Activated T-cell treated with anti-CD3 and anti-CD28 coated beads for 1 hour (primary cell): ENCODE measurements at places on chromosomes 11 and 22.

DNA sequence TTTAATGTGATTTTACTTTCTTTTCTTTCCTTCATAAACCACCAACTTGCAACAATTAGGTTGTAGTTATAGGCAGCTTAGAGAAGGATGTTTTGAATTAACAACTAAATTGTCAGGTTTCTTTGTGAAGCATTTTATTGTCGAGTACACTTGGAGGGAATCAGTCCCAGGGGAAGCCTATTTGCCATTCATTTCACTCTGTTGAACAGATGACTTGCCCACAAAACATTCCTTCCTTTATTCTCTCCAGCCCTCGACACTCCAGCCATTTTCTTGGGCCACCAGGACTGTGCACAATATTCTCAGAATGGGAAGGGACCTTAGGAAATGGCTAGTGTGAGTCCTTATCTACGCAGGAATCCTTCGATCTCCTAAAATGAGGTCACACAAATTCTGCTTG is 620.6 kb downstream of the SOX6 start:
- no peak for DNase-seq

DNA sequence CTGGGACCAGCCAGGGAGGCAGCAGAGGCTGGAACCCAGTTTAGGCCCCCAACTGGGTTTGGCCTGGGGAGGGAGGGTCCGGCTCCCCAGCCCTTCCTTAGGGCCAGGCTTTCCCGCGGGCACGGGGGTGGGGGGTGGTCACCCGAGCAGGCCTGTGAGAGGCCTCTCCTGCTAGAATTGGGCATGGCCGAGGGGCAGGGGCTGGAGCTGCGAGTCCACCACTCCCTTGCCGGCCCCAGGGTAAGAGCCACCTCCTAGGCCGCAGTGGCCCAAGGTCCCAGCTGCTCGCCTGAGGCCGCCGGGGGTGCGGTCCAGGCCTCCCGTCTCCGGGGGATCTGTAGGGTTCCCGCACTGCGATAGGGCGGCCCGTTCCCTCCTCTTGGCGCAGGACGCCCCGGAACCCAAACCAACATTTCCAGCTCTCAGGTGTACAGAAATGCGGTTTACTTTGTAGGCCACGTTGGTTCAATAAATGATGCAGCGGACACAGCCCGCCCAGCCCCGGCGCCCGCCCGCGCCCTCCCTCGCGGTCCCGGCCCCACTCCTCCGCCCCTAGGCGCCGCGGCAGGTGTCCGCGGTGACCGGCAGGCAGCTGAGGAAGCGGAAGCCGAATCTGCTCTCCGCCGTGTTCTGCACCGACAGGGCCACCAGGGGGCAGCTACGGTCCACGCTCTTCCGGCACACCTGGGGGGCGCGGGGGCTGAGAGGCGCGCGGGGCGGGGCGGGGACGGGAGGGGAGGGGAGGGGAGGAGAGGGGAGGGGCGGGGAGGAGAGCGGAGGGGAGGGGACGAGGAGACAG is 5.9 kb downstream of the LMNTD2 start:
- peak; percentile 75 for DNase-seq

DNA sequence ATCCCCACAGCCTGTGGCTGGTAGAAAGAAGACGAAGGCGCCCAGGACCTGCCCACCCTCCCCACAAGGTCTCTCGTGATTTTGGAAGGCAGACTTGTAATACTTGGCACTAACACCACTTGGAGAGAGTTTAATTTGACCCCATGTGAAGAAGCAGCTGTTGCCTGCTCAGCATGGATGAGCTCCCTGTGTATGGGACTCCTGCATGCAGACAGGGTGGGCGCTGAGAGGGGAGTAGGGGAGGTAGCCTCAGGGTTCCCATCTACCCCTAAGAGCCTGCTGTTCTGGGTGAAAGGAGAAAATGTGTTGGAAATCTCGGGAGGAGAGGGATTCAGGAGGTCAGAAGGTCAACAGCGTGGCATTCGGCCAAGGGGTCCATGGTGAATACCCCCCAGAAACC is 625.9 kb downstream of the TBC1D22A start:
- DNase-seq: no peak

- DNase-seq: no peak
These were observed 60.4 kb upstream of the PAX6 start for GRCh38 chr11:31871310-31872075.

GRCh38 chr22:24112188-24112587 is 69.1 kb upstream of the SUSD2 start:
- DNase-seq: no peak

DNA sequence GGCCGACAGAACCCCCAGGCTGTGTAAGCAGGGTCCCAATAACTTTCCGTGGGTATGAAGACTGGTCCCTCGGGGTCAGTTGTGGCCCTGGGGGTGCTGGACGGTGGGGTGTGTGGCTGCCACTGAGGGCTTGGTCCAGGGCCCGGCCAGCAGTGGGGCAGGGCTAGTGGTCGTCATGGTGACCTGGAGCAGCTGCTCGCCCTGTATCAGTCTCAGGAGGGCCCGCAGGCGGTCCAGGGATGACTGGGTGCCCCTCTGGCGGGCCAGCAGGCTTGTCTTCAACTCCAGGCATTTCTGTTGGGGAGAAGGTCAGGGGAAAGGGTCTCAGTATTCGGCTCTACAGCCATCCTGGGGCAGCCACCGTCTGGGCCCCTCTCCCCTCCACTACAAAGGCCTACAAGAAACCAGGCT is 126.8 kb downstream of the PHF21B start:
- DNase-seq: no peak

DNA sequence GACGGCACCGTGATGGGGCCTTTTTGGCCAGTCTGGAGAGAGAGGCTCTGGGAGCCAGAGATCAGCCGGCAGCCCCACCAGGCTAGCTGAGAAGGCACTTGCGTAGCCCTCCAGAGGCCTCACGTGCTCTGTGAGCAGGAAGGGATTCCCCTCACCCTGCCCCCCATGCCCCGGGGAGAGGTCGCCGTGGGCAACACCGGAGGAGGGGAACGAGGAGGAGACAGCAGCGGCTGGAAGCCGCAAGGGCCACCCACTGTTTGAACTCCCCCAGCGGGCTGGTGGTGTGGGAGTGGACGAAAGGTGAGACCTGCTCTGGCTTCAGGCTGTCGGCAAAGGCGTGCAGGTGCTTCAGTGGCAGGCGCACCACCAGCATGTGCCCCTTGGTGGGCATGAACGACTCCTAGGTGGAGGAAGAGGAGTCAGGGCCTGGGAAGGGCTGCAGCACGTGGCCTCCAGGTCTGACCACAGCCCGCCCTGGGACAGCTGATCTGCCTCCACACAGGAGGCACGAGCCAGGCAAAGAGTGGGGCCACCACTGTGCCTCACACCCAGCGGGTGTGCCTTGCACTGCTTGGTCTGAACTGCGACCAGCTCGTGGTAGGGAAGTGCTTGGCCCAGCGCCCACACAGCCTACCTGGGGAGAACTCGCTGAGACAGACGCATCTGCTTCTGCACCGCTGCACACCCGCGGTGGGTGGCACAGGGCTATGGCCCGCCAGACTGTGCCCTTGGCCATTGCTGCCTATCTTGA is 99.9 kb downstream of the MED15 start:
- no peak for DNase-seq

DNA sequence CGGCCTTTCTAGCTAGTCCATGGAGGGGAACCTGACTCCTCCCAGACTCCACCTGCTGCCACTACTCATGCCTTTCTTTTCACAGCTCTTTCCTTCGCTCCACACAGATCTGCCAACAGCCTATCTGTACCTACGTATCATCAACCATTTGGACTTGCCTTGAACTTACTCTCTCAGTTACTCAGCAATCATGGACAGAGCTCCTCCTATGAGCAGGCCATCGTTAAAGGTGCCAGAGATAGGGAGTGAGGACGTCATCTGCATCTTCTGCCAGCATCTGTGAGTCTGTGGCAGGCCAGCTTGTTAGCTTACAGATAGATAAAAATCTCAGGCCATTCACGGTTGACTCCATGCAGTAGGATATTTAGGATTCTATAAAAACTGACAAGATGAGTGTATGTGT is 162.9 kb upstream of the ZBED5 start:
- DNase-seq: no peak

DNA sequence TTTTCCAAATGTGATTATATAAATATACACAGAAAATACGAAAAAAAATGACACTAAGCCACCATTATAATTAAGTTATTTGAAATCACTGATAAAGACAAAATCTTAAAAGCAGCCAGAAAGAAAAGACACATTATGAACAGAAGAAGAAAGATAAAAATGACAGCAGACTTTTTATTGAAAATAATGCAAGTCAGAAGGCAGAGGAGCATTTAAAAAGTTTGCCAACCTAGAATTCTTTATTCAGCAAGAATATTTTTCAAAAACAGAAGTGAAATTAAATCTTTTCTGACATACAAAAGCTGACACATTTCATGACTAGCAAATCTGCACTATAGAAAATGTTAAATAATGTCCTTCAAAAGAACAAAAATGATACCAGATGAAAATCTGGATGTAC is 77.8 kb downstream of the CD82 start:
- DNase-seq: no peak

- DNase-seq: no peak
These were observed 28.3 kb downstream of the NECTIN1 start for GRCh38 chr11:119700536-119701346.

- DNase-seq: no peak
These were observed 6.2 kb upstream of the MPEG1 start for GRCh38 chr11:59218893-59219292.

DNA sequence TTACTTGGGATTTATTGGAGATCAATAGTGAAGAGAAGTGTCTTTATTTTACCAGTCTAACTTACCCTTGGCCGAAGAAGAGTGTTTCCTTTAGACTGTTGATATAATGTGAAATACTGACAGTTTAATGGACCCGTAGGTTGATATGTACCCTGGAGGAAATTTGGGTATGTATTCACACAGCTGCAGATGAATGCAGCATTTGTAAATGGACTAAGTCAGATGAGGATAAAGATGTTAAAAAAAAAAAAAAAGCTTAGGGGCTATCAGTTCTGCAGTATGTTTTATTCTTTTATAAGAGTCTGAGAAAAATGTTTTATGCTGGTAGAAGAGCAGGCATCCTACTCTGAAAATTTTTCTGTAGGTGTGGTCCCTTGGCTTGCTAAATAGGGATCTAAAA is 2.7 kb downstream of the REXO2 start:
- no peak for DNase-seq

DNA sequence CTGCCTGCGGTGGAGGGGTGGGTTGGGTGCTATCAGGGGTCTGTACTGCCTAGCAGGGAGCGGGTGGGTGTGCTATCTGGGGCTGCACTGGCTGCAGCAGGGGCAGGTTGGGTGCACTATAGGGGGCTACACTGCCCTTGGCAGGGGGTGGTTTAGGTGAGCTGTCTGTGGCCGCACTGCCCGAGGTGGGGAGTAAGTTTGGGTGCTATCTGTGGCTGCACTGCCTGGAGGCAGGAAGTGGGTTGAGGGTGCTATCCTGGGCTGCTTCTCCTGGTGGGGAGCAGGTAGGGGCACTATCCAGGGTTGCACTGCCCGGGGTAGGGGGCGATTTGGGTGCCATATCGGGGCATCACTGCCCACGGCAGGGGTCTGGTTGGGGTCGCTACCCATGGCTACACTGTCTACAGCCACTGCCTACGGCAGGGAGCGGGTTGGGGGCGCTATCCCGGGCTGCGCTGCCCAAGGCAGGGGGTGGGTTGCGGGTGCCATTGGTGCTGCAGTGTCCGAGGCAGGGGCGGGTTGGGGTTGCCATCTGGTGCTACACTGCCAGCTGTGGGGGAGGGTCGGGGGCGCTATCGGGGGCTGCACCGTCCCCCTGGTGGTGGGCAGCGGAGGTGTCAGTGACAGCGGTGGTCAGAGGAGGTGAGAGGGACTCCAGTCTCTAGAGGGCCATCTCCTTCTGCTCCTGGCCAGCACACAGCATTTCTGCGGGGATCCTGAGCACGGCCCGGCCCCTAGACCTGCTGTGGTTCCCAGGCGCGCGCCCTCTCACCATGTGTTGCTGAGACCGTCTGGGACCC is 1.3 kb upstream of the RFPL2 start:
- no peak for DNase-seq

- no peak for DNase-seq
These were observed 767.5 kb downstream of the JRKL start for GRCh38 chr11:97157221-97157740.

DNA sequence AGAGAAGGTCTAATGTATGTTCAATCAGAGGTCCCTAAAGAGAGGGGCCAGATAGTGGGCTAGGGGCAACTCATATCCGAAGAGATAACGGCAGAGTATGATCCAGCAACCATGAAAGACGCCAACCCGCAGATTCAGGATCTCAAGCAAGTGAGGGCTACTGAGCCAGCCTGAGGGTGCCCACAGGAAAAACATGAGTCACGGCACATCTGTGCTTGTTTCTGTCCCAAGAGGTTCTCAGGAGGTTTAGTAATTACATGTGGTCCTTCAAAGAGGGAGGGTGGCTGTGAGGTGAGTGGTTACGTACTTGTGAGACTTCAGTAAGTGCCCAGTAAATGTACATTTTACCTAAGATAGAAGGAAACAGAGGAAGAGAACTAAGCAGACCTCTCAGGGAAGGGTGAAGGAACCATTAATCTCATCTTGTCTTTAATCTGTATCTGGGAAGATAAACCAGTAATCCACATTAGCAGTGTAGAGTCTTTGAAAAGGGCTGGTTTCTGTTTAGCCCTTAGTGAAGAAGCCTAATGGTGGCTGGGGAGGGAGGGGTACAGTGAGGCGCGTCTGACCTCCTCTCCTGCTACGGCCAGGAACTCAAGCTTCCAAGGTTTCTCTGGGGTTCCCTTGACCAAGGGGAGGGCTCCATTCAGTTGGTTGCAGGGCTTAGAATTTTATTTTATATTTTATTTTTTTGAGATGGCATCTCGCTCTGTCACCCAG is 10.2 kb downstream of the SIRT3 start:
- no peak for DNase-seq

DNA sequence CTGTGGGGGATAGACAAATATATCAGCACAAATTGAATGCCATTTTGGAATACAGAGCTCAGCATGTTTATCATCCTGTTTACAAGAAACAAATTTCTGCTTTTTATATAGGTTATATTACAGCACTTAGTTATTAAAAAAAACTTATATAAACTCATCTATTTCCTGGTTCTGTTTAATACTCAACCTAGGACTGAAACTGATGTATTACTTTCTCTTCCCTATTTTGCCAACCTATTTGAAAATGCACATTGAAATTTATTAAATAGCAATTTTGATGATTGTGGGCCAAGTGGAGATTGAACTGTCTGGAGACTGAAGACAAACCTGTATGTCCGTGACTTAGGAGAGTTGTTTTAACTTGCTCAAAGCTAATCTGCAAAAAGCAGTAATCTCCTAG is 288.3 kb upstream of the ANO3 start:
- no peak for DNase-seq

DNA sequence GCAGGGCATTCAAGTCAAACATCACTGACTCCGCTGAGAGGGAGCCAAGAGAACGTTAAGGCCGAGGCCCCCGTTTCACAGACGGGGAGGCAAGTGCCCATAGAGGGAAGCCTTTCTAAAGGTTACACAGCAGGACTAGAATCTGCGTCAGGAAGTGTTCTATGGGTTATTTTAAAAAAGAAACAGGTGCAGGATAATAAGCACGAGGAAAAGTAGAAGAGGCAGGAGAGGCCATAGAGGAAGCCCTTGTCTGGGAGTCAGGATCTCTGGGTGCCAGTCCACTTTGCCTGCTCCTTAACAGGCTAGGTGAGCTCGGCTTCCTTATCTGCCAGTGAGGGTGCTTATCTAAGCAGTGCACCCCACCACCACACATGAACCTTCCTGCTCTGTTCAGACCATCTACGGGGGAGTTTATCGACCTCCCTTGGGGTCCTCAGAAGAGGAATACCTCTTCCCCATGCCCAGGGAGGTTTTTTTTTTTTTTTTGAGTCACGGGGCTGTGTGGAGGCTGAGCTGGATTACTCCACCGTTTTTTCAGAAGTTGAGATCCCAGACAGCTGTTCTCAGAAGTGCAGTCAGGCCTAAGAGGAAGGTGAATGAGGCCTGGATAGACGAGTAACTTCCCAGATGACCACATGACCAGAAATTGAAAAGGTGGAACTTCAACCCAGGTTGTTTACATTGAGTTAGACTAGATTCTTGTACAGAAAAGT is 1.2 kb upstream of the FCHSD2 start:
- no peak for DNase-seq
